ENCODE measurements at places on chromosomes 3 and 15.

DNA sequence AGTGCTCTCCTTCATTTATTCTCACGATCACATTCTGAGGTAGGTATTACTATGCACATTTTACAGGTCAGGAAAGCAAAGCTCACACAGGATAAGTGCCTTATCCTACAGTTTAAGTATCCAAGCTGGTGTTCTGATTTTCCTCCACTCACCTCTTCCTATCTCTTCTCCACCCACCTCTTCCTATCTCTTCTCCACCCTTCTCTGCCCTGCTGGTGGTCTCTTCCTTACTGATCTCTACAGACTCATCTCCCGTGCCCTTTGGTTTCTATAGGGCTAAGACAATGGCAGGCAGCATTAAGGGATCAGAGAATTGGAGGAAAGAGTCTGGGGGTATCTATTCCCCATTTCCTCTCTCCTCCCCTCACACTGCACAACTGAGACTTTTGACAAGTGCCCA, 319.1 kb downstream of the FHIT start:
- DNase-seq, result no peak

DNA sequence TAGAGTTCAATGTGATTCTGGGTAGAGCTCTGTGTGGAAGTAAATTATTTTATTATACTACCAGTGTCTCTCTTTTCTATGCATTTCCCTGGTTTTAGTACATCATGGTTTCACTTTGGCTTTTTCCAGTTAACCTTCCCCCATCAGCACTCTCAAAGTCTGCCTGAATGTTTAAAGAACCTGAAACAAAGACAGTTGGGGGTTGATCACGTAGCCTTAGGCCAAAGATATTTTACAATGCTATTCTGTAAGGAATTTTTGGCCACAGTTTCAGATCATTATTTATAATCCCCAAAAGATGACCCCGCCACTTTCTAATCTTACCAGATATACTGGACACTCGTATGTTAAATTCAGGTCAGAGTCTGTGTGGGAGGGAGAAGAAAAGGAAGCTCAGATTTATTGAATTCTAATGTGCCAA, 156.3 kb upstream of the TMC3 start:
- DNase-seq, result no peak

- no peak for DNase-seq
Observed at GRCh38 chr15:25709437-25710159, 153.5 kb downstream of the ATP10A start.

DNA sequence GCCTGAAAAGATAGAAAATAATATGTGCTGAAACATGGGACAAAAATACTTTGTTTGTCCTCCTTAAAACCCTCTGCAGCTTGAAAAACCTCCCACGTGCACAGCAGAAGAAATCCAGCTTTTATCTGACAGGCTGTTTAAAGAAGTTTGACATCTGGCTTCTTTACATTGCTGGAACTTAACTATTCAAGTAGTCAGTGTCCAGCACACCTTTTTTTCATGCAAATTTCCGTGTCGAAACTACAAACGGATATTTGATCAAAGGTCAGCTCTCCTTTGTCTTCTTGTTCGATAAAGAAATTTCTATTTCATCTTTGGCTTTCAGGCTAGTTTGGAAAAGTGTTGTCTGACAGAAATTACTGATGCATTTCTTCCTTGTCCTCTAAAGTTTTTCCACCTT, 66.8 kb upstream of the KBTBD8 start:
- DNase-seq, result no peak

GRCh38 chr15:85800478-85801123, 5.9 kb upstream of the KLHL25 start:
- no peak for DNase-seq

GRCh38 chr15:36644191-36644896, 64.9 kb downstream of the CDIN1 start:
- DNase-seq, result peak; percentile 85

DNA sequence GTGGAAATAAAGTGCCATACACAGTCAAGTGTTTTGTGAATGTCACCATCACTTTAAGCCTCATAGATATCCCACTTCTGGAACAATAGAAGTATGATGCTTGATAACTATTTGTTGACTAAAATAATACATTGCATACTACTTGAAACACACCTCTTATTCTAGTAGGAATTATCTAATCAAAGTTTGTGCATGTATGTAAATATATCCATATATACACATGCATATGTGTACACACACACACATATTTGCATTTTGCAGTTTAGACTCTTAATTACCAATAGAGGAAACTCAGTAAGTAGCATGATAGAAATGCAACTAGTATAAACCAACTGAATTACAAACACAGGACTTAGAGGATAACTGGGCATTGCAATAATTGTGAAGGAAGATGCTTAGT, 1084.1 kb downstream of the FHIT start:
- no peak for DNase-seq

- no peak for DNase-seq
Observed at GRCh38 chr3:194100856-194101390, 35.0 kb upstream of the HES1 start.

- DNase-seq, result no peak
Observed at GRCh38 chr15:100759698-100760356, 119.8 kb upstream of the ALDH1A3 start.

DNA sequence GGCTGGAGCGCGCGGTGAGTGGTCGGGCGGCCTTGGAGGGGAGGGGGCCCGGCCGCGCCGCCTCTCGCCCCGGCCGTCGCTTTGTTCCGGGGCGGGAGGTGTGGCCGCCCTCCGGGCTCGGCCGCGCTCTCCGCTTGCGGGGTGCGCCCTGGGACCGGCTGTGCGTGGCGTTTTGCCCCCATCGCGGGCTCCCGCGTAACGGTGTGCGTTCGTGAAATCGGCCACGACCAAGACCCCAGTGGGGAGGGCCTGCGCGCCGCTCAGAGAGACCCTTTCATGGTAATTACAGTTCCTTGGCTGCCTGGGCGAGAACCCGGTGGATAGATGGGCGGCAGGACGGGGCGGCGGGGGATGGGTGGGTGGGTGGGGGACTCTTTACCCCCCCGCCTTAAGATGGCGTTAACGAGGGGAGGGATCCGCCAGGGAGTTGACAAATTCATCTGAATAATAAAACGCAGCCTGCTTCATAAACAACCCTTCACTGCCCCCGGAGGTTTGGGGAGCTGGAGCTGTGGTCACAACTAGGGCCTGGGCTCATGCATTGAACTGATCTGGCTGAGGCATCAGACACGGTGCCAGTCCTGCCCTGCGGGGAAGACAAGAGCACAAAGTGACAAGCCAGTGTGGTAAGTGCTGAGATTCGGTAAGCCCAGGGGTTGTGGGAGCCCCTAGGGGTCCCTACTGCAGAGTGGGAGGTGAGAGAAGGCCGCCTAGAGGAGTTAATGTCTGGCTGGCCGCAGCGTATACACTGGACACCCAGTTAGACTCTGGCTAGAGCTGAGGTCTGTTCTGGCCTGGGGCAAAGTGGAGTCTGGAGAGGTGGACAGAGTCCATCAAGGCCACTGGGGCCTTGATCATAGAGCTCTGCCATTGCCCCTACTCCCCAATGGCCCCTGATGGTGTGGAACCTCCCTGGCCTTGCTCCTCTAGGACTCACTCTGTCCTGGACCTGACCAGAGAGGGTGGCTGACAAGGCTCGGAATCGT, 668 bp downstream of the MRAS start:
- no peak for DNase-seq

DNA sequence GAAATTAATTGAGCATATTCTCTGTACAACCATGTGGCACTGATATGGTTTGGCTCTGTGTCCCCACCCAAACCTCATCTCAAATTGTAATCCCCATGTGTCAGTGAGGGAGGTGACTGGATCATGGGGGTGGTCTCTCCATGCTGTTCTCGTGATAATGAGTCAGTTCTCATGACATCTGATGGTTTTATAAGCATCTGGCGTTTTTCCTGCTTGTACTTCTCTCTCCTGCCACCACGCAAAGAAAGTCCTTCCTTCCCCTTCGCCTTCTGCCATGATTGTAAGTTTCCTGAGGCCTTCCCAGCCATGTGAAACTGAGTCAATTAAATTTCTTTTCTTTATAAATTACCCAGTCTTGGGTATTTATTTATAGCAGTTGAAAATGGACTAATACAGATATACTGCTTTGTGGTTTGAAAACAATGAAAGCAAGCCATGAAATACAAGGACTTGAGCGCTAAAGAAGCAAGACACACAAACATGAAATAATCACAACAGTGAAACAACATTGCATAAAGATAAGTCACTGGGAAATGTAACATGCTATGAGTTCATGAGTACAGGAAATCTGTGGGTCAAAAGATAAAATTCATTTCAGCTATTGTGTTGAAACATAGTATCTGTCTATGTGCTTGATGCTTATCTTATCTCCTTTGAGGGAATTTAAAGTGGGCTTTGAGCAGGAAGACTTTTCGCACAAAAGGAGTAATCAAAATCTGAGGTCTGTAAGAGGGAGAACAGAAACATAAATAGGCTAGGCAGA, 288.7 kb downstream of the GBE1 start:
- DNase-seq, result no peak

DNA sequence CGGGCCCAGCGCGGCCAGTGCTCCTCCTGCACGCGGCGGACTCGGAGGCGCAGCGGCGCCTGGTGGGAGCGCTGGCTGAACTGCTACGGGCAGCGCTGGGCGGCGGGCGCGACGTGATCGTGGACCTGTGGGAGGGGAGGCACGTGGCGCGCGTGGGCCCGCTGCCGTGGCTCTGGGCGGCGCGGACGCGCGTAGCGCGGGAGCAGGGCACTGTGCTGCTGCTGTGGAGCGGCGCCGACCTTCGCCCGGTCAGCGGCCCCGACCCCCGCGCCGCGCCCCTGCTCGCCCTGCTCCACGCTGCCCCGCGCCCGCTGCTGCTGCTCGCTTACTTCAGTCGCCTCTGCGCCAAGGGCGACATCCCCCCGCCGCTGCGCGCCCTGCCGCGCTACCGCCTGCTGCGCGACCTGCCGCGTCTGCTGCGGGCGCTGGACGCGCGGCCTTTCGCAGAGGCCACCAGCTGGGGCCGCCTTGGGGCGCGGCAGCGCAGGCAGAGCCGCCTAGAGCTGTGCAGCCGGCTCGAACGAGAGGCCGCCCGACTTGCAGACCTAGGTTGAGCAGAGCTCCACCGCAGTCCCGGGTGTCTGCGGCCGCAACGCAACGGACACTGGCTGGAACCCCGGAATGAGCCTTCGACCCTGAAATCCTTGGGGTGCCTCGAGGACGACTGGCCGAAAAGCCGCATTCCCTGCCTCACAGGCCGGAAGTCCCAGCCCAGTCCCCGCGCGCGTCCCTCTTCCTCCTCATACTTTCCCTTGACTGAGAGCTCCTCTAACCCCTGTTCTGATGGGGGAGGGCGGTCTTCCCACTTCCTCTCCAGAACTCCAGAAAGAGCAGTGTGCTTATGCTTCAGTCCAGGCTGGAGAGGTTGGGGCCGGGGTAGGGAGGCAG, 1.4 kb upstream of the IL17RC start:
- no peak for DNase-seq

GRCh38 chr15:50260969-50261496, 4.5 kb downstream of the HDC start:
- DNase-seq, result no peak

GRCh38 chr15:59696332-59696731, 7.2 kb upstream of the BNIP2 start:
- no peak for DNase-seq
